ENCODE measurements at places on chromosomes 1 and 21.

DNA sequence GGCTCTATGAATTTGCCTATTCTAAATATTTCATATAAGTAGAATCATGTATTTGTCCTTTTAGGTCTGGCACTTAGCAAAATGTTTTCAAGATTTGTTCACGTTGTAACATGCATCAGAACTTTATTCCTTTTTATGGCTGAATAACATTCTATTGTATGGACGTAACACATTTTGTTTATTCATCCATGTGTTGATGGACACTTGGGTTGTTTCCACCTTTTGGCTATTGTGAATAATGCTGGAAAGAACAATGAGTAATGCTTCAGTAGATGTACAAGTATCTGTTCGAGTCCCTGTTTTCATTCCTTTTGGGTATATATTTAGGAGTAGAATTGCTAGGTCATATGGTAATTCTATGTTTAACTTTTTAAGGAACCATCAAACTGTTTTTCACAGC is 24.7 kb downstream of the SLC35A3 start:
- no peak for DNase-seq

GRCh38 chr21:21997390-21998333 is 999.5 kb downstream of the NCAM2 start:
- DNase-seq: no peak

GRCh38 chr1:234607109-234608024 is 2.6 kb downstream of the IRF2BP2 start:
- no peak for DNase-seq

- DNase-seq: no peak
Observed at GRCh38 chr1:171758011-171758410, 16.1 kb upstream of the VAMP4 start.

GRCh38 chr1:35047188-35047858 is 15.6 kb upstream of the ZMYM6 start:
- no peak for DNase-seq

- DNase-seq: no peak
Observed at GRCh38 chr1:236471653-236472052, 52.1 kb upstream of the LGALS8 start.

GRCh38 chr1:189524501-189524900 is 953.2 kb downstream of the BRINP3 start:
- no peak for DNase-seq

DNA sequence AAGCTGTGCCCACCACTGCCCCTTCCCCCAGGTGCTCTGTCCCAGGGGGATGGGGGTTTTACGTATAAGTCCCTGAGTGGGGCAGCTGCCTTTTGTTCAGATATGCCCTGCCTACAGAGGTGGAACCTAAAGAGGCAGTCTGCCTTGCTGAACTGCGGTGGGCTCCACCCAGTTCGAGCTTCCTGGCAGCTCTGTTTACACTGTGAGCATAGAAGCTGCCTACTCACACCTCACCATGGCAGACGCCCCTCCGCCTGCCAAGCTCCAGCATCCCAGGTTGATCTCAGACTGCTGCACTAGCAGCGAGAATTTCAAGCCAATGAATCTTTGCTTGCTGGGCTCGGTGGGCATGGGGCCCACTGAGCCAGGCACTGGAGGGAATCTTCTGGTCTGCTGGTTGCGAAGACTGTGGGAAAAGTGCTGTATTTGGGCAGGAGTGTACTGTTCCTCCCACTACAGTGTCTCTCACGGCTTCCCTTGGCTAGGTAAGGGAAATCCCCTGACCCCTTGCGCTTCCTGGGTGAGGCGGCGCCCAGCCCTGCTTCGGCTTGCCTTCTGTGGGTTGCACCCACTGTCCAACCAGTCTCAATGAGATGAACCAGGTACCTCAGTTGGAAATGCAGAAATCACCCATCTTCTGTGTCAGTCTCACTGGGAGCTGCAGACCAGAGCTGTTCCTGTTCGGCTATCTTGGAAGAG is 17.6 kb upstream of the RWDD3 start:
- DNase-seq: no peak

- no peak for DNase-seq
Observed at GRCh38 chr1:153627715-153628626, at the start of gene S100A1. TSS of gene S100A1 (plus strand) at chr1:153628434. CDS start at chr1:153630522, 2,088 bp downstream.

DNA sequence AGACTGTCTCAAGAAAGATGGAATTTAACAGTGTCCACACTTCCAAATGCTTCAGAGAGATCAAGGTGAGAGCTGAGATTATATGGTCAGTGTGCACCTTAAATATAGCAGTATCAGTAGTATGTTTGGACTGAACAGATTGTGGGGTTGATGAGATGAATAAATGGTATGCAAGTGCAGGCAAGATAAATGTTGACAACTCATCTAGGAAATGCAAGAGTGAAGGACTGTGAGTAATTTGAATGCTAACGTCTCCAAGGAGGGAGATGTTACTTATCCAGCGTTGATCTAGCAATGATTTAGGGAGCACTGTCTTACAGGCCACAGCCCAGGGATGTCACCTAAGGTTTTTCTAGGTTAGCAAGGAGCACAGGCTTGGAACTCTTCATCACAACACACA is 170.7 kb upstream of the GALNT2 start:
- DNase-seq: no peak

GRCh38 chr1:58870298-58870676 is 86.4 kb upstream of the JUN start:
- no peak for DNase-seq

DNA sequence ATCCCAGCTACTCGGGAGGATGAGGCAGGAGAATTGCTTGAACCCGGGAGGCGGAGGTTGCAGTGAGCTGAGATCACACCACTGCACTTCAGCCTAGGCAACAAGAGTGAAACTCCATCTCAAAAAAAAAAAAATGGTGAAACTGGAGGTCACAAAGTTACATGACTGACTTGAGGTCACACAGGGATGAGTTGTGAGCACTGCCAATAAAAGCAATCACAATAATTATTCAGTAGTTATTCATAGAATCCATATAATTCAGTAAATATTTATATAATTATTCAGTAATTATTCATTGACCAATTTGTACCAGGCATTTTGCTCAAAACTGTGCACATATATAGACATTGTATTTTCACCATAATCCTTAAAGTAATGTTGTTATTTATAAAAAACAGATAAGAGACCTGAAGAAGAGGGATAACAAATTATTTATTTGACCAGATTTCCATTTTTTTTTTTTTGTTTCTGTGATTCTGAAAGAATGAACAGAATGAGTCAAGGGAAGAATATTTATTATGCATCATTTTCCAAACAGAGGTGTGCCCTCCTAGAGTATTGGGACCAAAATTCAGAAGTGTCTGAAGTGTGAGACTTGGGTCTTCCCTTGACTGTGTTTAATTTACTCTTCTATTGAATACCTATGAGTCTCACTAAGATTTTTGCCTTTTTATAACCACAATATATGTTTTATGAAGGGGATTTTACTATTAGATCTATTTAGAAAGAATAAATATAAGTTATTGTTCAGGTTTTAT is 43.0 kb downstream of the PRKAB2 start:
- DNase-seq: no peak

- DNase-seq: no peak
Observed at GRCh38 chr21:35203093-35203977, 154.2 kb upstream of the RUNX1 start.

DNA sequence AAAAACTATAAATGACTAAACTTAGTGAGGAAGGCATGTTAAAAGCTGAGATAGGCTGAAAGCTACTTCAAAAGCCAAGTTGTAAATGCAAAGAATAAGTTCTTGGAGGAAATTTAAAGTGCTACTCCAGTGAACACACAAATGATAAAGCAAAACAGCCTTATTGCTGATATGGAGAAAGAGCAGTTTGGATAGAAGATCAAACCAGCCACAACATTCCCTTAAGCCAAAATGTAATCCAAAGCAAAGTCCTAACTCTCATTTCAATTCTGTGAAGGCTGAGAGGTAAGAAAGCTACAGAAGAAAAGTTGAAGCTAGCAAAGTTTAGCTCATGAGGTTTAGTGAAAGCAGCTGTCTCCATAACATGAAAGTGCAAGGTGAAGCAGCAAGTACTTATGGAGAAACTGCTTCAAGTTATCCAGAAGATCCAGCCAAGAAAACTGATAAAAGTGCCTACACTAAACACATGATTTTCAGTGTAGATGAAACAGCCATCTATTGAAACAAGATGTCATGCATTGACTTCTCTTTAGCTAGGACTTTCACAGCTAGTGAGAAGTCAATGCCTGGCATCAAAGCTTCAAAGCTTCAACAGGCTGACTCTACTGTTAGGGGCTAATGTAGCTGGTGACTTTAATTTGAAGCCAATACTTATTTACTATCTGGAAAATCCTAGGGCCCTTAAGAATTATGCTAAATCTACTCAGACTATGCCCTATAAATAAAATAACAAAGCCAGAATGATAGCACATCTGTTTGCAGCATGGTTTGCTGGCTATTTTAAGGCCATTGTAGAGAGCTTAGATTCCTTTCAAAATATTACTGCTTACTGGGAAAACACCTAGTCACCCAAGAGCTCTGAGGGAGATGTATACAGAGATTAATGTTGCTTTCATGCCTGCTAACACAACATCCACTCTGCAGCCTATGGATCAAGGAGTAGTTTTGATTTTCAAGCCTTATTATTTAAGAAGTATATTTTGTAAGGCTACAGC is 188.6 kb downstream of the EIF4G3 start:
- DNase-seq: no peak

Measured in effector memory CD4-positive, alpha-beta T cell (primary cell).